Stimulated activated naive CD8-positive, alpha-beta T cell treated with anti-CD3 and anti-CD28 coated beads, Interleukin-15, Interleukin-2, amounts not matched to agents 100 U/mL and 50 U/mL, for 24 hours (primary cell): ENCODE measurements at places on chromosomes 3 and 15.

GRCh38 chr15:56969265-56969895 lies 50.9 kb downstream of the TCF12 start:
- DNase-seq = no peak

- peak; percentile 61 for DNase-seq
Observed at GRCh38 chr3:44114142-44114541, 127.5 kb upstream of the TOPAZ1 start.

DNA sequence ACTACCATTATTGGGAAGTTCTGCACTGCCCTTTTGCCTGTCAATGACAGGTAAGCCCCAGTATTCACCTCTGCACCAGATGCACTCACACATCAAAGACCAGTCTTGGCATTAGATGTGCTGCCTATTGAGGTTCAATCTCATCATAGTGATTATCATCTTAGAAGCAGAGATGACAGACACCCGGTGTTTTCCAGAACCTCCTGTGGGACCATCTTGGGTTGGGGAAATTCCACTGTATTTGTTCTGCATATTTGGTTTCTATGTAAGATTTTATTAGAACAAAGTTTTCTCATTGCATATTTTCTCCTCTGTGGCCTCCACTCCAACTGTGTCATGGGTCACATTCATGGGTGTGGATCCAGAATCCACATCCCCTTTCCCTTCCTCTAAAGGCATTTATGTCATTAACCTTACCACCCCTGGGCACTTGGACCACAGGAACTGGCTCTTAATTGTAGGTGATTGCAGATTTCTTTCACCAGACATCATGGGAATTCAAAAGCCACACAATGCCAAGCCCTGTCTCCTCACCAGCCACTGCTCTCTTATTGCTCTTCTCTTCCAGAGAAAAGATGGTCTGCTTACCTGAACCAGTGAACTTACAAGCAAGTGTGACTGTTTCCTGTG lies 31.2 kb downstream of the PLA1A start:
- no peak for DNase-seq

DNA sequence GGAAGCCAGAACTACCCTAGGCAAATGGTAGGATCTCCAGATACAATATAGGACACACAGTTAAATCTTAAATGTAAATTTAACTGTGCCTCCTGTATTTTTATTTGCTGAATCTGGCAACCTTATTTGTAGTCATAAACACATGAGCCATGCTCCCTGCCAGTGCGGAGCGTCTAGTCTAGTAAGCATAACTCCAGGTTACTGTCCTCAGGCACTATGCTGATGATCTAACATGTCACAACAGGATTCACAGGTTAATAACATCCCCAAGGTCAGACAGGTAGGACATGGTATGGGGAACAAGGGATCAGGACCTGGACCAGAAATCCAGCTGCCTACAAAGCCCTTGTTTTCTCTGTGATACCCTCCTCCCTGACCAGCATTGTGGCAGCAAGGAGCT lies 305.1 kb downstream of the CACNA2D3 start:
- DNase-seq = no peak

GRCh38 chr3:69738315-69738714 lies 949 bp upstream of the MITF start:
- DNase-seq = no peak

- no peak for DNase-seq
Observed at GRCh38 chr3:69354948-69355347, 30.9 kb downstream of the FRMD4B start.

- no peak for DNase-seq
Observed at GRCh38 chr15:66193066-66193465, 60.5 kb downstream of the MEGF11 start.

DNA sequence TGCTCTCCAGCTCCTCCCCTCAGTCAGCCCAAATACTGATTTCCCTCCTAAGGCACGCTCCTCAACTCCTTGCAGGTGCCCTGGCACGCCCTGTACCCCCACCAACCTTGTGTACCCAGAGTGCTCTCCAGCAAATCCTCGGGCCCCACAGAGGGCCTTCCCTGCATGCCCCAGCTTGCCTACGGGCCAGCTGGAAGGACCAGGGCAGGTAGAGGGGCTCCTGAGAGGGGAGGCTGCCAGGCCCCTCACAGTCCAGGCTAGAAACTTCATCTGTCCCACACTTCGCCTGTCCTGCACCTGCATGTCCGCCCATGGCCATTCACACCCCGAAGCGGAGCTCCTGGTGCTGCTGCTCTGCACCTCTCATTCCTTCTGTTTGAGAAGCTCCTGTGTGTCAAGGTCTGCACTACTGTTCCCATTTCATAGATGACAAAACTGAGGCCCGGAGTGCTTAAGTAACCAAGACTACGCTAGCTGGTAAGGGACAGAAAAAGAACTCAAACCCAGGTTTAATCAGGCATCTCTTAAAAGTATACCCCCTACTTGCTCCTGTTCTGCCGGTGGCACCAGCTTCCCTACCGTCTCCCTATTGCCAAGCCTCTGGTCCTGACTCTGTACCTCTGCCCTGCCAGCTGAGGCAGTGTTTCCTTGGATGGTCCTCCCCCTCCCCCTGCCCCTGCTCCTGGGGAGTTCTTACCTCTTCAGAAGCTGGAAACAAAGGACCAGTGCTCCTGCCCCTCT lies 35.6 kb downstream of the ZXDC start:
- DNase-seq = no peak

DNA sequence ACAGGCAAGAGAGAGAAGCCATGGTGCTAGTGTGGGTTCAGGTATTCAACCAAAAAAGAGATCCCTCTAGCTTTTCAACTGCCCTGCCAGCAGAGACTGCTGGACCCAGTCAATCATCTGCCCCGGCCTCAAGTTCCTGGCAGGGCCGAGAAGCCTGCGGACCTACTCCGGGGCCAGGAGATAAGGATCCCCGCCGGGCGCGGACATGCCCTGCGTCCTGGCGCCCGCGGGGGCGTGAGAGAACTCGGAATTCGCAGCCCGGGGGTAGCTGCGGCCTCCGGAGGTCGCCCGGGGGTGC lies 821 bp upstream of the MAGI1 start:
- DNase-seq = no peak

- no peak for DNase-seq
Observed at GRCh38 chr3:39322936-39323335, 6.6 kb upstream of the CCR8 start.

- no peak for DNase-seq
Observed at GRCh38 chr3:19183584-19183983, 35.3 kb downstream of the KCNH8 start.

DNA sequence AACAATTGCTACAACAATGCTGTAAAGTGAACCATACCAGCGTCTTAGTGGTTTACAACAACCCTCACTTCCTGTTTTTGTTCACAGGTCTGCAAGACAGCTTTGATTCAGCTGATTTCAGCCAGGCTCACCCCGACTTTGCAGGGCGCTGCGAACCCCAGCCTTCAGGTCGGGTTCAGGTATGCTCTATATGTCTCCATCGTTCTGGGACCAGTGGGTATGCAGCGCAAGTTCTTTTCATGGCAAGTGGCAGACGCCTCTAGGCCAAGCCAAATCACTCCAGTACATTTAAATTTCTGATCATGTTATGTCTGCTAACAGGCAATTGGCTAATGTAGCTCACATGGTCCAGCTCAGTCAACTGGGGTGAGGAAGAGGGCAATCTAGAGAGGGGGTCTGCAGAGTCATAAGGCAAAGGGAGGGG lies 52.4 kb upstream of the RGMA start:
- DNase-seq = no peak

GRCh38 chr3:37477711-37478487 lies 303.5 kb upstream of the LRRFIP2 start:
- DNase-seq = no peak

DNA sequence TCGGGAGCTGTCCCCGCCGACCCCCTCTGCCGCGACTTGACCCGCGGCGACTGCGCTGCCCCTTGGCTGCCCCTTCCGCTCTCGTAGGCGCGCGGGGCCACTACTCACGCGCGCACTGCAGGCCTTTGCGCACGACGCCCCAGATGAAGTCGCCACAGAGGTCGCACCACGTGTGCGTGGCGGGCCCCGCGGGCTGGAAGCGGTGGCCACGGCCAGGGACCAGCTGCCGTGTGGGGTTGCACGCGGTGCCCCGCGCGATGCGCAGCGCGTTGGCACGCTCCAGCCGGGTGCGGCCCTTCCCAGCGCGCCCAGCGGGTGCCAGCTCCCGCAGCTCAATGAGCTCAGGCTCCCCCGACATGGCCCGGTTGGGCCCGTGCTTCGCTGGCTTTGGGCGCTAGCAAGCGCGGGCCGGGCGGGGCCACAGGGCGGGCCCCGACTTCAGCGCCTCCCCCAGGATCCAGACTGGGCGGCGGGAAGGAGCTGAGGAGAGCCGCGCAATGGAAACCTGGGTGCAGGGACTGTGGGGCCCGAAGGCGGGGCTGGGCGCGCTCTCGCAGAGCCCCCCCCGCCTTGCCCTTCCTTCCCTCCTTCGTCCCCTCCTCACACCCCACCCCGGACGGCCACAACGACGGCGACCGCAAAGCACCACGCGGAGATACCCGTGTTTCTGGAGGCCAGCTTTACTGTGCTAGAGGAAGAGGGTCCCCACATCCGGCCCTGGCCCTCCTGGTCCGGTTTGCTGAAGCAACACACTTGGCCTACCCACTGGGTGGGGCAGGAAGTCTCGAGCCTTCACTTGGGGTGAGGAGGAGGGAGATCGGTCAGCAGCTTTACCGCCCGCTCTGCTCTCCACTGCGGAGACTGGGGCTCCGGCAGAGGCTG lies at the start of gene RASSF1:
Gene RASSF1, minus strand, starts transcription at position 389 of the 882 bp plus-strand sequence. Its CDS starts 31 bp downstream, at position 358.
- peak; percentile 85 for DNase-seq

DNA sequence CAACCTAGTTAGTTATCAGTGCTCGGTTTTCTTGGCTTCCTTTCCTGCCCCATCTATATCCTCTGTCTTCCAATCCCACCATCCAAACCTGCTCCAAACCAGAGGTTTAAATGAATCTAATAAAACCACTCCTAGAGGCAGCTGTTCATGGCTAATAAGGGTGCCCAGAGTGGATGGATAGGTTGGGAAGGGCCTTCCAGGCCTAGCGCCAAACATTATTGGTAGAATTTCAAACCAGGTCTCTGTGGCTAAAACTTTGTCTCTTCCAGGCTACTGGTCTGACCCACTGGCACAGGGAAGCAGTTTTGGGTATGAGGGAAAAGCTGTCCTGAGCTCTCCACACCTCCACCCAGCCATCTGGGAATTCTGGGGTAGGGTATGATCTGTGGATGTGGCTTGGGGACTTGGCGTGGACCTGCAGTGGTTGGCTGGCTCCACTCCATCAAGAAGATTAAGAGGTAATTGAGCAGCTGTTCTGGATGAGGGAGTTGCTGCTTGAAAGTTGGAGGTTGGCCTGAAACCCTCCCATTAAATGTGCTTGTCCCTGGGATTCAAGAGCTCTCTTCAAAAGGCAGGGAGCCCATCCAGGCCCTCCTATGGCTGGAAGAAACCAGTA lies 29.3 kb upstream of the INSYN1 start:
- DNase-seq = no peak

GRCh38 chr3:125359700-125360099 lies 15.4 kb downstream of the ZNF148 start:
- DNase-seq = no peak

- DNase-seq = no peak
Observed at GRCh38 chr3:42902257-42902656, 3.7 kb upstream of the ZNF662 start.

GRCh38 chr3:29438580-29438979 lies 157.7 kb downstream of the RBMS3 start:
- no peak for DNase-seq

DNA sequence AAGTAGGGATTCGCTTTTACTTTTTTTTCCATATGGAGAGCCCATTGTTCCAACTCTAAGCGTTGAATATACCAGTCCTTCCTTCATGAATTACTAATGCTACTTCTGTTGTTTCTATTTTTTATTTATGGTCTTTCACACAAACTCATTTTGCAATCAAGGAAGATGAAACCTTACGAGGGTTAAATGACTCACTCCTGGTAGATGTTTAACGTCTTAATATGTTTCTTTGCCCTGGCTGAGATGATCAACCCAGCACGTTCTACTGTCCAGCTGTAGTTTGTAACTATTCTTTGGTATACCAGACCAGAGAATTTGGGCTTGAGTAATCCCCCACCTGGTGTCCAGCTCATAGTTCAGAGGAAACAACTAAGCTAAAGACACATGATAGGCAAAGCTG lies 23.1 kb downstream of the CDCP1 start:
- DNase-seq = no peak

DNA sequence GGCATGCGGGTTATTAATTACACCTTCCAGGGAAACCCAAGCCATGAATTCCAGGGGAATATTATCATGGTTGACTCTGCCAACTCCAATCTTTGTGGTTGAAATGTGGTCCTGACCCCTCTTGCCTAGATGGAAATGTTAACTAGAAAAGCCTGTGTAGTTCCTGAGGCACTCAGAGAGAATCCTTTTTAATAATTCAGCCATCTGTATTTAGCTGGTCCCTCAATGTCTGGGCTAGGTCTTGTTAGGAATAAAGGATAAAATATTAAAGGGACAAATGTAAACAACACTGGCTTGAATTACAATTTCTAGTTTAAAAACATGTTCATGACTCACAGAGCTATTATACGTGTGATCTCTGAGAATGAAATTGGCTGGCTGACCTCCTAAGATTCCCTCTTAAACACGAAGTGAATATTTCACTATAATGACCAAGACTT lies 435.2 kb upstream of the SUCLG2 start:
- no peak for DNase-seq

DNA sequence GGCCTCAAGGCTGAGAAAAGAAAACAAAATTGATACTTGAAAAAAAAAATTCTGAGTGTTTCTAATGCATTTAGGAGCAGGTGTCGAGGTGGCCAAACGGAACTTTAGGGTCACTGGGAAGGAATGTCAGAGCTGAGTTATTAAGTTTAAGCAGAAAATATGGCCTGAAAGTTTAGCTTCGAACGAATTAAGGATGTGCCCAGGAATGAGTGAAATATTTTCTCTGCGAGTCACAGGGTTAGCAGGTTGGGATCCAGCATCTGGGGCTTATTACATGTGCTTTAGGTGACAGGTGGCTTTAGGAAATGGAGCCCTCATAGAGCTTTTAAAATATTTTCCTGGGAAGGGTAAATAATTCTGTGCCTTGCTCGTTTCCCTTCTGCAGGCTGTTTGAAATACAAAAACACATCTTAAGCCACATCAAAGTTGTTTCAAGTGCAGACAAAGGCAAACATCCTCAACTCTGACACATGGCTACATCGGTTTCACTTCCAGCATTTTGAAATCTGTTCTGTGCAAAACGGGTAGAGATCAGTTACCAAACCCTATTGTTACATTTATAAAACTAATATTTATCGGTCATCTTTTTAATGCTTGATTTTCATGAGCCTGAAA lies 143.1 kb upstream of the ARRDC4 start:
- DNase-seq = no peak

DNA sequence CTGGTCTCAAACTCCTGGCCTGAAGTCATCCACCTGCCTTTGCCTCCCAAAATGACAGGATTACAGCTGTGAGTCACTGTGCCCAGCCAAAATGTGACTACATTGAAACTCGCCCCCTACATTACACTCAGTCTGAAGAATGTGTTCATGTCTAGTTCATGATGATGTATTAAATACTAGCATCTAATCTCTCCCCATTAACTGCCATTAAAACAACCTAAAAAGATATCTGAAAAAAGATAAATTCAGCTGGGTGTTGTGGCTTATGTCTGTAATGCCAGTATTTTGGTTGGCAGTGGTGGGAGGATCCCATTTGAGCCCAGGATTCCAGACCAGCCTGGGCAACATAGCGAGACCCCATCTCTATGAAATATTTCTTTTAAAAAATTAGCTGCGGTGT lies 159.4 kb downstream of the PCCB start:
- DNase-seq = no peak

GRCh38 chr15:78481917-78482316 lies 25.5 kb upstream of the HYKK start:
- DNase-seq = no peak
